Smooth muscle cell of bladder (primary cell): ENCODE measurements at places on chromosomes 2 and 18. TPM values are rescaled to one million over a fixed set of nuclear protein-coding genes. Genes with fewer than 3 reads are reported as not detected.

The HOXD4 gene
- total RNA-seq: under 0.01 and 0.18 TPM in 2 replicates

The ADGRF3 gene
- under 0.01 TPM in 2 replicates for total RNA-seq

The SCN7A gene
- total RNA-seq: 0.09 and 0.14 TPM in 2 replicates

The NOL4 gene
- not detected in 2 replicates for total RNA-seq

The CAPN14 gene
- under 0.01 and 0.09 TPM in 2 replicates for total RNA-seq

The HOXD8 gene
- total RNA-seq: 1.1 and 1.6 TPM in 2 replicates

The WDR12 gene
- 22.5 and 34.9 TPM in 2 replicates for total RNA-seq

The OSBPL6 gene
- total RNA-seq: 1.1 and 1.4 TPM in 2 replicates

The XIRP2 gene
- total RNA-seq: not detected in 2 replicates

The MFF gene
- total RNA-seq: 78.4 and 89.6 TPM in 2 replicates

The SLC9A2 gene
- total RNA-seq: not detected in 2 replicates

The FOXI3 gene
- not detected in 2 replicates for total RNA-seq

The WDR75 gene
- 42.1 and 44.8 TPM in 2 replicates for total RNA-seq

The ZBTB7C gene
- under 0.01 TPM in 2 replicates for total RNA-seq

The MAPRE2 gene
- total RNA-seq: 7.1 and 11.7 TPM in 2 replicates

The CYS1 gene
- total RNA-seq: 2.0 TPM in 2 replicates

The MBP gene
- 13.2 and 43.8 TPM in 2 replicates for total RNA-seq

The ZNF385B gene
- 0.09 TPM in 1 of 2 replicates, not detected in the other for total RNA-seq

The MGAT4A gene
- 0.28 and 0.74 TPM in 2 replicates for total RNA-seq

The ERBB4 gene
- total RNA-seq: under 0.01 TPM in 1 of 2 replicates, not detected in the other
